ENCODE measurements at places on chromosomes 12 and 14.
A peak's percentile ranks its signal among the peaks of the same experiment; 100 is the strongest.

GRCh38 chr14:83163016-83163415, 1629.4 kb upstream of the SEL1L start:
- DNase-seq: peak; percentile 6

DNA sequence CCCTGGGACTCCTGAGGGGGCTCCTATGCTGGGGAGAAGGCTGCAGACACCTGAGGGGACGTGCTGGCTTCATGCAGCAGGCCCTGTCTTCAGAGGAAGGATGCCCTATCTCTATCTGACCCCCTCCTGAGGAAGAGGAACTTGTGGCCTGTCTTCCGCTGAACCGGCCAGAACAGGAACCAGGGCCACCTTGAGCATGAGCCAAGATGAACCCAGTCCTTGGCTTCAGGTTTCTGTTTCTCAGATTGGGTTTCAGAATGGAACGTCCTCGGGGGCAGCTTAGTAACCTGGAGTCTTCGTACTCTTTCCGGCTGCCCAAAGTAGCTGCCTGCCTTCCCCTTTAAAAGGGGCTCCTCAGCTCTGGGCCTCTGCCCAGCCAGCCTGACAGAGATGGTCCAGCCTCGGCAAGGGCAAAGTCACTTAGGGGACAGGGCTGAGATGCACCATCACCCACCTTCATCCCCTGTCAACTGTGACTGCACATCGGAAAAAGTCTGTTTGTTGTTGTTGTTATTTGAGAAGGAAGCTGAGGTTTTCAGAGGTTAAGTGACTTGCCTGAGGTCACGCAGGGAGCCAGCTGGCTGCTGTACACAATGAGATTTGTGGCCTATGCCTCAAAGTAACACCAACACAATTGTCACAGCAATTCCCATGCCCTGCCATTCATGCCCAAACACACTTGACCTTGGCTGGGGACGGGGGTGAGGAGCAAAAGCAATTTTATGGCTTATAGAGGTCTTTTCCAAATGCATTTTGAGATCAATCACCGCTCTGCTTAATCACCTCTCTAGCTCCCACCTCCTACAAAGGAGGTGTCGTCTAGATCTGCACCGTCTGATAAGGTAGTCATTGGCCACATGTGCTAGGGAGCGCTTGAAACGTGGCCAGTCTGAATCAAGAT, 13.4 kb downstream of the ASB2 start:
- DNase-seq: no peak

DNA sequence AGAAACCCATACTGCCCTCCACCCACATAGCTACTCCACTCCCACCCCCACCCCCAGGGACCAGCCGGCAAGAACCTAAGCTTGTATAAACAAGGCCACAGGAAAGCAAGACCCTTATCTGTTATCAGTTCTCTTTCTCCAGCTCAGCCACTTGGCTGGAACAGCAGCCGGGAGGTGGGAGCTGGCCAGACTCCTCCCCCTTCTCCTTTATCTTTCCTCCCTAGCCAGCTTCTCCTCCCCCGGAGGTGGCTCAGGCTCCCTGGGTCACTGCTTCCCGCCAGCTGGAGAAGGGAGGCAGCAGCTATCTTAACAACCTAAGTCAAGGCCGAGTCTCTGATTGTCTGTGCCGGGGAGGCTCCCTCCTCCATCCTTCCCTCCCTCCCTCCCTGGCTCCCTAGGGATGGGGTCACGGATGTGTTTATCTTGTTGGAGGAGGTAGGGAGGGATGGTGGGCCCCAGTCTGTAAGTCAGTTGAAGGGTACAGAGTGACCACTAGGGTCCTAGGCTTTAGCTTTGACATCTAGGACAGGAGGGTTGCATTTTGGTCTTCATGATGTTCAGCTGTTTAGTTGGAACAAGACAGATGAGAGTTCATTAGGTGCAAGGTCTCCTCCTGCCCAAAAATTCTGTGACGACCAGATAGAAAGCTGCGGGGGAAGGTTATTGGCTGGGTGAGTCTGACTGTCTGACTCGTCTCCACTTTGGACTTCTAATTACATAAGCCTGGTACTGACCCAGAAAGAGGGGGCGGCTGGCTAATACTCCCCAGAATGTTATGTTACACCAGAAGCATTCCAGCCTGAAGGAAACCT, 29.7 kb downstream of the ZFP36L1 start:
- no peak for DNase-seq

DNA sequence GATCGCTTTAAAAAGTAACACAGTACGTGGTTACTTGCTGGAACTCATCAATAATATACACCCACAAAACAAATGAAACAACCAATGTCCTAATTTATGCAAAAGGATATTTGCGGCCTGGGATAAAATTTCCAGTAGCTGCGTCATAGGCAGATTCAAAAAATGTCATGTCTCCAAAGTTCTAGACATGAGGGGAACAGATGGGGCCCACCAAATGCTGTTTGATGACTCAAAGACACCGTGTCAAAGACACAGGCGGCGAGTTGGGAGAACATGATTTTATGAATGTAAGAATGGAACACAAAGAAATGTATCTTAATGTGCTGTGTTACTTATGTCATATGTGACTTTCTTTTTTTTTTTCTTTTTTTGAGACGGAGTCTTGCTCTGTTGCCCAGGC, 34.3 kb upstream of the NCOR2 start:
- no peak for DNase-seq

DNA sequence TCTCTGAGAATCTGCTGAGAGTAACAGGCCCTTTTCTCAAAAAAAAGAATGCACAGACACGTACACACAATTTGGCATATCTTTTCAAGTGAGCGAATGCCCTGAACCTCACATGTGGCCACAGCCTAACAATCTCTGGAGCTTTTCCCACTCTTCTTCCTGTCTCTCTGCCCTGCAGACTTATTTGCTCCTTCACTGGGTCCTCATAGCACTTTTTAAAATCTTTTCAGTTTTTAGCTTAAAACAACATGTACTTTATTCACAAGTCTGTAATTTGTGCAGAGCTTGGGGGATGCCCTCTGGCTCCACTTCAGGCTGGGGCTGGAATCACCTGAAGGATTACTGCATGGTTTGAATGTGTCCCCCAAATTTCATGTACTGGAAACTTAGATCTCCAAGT, 9.0 kb downstream of the MAP1LC3B2 start:
- DNase-seq: no peak

DNA sequence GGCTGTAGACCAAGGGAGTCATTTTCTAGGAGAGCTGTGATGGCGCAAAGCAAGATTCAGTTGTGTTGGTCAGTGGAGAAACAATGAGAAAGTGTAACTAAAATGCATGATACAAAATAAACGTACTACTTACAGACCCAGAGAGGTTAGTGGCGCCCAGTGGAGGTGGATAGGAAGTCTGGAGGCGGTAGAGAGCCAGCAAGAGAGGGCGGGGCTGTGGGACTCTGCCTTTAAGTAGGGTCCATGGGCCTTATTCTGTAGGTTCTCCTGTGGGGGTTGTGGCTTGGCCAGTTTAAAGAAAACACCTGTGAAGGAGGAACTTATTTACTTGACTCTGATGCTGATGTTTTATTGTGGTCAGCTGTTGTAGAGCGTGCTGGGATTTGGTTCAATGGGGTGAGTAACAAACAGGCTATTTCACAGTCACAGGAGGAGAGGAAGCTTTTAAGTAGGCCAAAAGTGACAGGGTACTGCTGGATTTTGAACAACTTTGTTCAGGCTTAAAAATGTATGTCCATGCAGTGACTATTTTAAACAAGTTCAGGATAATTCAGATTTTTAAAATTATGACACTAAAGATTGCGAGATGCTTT, 1097.7 kb downstream of the TMTC2 start:
- DNase-seq: peak; percentile 63

DNA sequence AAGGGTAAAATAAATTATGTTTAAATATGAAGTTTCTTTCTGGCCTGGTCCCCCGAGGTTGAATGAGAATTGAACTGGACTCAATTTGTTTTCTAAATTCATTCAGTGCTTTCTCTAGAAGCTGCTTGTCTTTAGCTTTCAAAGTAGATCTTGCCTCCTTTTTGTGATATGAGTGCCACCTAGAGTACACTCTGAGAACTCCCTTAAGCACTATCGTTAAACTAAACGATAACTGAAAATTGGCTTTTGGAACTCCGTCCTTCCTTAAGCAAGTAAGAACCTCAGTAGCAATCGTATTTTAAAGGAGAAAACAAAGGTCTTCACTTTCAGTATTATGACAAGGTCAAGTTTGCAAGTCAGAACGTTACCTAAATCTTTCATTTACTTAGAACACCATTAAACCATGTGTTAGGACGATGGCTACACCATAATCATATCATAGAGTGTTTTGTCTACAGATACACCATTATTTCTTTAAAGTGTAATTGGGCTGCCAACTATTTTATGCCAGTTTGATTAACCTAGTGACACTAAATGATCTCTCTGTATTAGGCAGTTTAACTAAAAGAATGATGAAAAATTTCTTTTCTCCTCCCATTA, 364.8 kb downstream of the SNAPC1 start:
- DNase-seq: peak; percentile 85

GRCh38 chr12:77113971-77114370, 48.6 kb upstream of the E2F7 start:
- no peak for DNase-seq
